ENCODE measurements at places on chromosomes 7 and 10. TPM values are rescaled to one million over a fixed set of nuclear protein-coding genes. Genes with fewer than 3 reads are reported as not detected.

DNA sequence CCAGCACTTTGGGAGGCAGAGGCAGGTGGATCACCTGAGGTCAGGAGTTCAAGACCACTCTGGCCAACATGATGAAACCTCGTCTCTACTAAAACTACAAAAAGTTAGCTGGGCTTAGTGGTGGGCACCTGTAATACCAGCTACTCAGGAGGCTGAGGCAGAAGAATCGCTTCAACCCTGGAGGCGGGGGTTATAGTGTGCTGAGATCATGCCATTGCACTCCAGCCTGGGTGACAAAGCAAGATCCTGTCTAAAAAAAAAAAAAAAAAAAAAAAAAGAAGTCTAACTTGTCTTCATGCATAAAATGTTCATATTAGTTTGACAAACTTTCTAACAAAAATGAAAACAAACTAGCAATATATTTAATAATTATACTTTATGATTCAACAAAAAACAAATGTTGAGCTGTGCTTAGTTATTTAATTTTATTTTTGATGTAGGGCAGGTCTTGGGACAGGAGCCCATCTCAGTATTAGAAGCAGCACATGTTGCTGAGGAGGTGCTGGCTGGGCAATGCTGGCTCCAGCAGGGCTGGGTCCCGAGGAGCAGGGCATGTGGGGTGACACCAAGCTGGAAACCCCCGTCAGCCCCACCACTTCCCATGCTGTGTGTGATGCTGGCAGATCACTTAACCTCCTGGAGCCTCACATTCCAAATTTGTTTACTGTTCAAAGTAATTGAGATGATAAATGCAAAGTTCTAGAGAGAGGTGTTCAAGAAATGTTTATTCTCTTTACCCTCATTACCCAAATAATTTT, 335.3 kb upstream of the KLF6 start:
- DNase-seq: no peak

DNA sequence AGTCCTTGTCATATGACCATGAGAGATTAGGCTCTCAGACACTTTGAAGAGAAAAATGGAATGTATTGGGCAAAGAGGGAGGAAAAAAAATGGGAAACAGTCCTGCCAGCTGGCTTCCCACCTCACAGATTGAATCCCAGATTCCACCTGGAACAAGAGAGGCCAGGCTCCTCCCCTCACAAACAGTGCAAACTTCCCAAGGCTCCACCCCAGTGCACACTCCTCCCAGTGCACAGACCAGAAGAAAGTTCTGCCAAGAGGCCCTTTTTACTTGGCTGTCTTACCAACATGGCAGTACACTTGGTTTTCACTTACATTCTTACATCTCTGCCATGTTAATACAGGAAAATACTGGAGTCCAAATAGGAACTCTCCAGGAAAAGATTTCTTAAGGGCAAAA, 202.3 kb downstream of the AHR start:
- DNase-seq: no peak

DNA sequence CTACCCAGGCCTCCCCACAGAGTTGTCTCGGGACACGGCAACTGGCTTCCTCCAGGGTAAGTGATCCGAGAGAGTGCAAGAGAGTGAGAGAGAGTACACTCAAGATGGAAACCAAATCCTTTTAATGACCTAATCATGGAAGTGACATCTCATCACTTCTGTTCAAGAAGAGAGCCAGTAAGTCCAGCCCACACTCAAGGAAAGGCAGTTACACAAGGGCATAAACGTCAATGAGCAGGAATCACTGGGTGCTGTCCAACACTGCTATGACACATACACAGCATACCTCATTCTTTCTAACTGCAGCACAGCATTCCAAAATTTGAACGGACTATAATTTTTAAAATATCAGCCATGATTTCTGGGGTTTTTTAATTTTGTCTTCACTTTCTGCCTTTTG, 29.3 kb upstream of the OSBPL3 start:
- DNase-seq: no peak

PCLO gene
- total RNA-seq: 8.8 TPM

DNA sequence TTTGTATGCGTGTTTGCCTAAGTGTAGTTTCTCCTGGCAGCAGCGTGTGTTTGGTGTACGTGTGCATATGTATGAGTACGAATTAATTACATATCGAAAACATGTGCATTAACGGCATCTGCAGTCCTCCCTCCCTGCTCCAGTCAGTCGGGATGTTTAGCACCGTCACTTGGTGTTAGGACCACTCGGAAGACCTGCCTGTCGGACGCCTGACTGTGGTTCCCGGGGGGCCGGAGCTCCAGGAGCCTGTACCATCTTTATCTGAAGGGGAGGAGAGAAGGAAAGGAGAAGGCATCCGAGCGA, 1.1 kb upstream of the CNTNAP2 start:
- no peak for DNase-seq

- no peak for DNase-seq
Observed at GRCh38 chr10:32577448-32577847, 131.5 kb downstream of the CCDC7 start.

GRCh38 chr10:76411729-76412435, 980.5 kb downstream of the LRMDA start:
- no peak for DNase-seq

DNA sequence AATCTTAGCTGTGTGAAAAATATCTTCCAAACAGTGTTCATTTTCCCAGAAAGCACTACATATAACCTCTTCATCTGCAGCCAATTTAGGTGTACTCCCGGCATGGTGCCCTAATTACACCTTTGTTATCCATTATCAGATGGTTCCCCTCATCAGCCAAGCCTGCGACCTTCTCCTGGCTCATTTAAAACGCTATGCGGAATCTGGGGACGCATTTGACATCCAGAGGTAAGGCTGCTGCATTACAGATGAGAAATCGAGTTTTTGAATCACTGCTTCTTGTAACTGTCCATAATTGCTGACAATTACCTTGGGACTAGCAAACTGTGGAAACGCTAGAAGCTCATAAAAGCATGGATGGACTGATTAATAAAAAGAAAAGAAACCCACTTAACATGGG, 109.5 kb downstream of the PARP12 start:
- DNase-seq: no peak

DNA sequence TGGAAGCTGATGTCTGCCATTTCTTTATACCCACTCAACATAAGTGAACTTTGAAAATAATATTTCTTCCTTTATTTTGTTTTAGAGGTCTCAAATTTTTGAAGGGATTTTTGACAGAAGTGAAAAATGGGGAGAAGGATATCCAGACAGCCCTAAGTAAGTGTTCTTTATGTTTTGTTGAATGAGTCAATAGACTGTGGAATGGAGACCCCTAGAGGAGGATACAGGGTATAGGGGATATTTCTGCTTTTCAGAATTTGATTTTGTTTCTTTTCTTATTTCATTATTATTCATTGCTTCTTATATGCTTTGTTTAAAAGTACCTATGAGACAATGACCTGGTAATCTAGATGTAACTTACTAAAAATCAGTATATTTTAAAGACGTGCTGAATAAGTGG, 34.4 kb downstream of the PLEKHA8 start:
- DNase-seq: no peak

ACTL6B gene
- total RNA-seq: 0.29 TPM

HTR5A gene
- total RNA-seq: not detected

- DNase-seq: no peak
Observed at GRCh38 chr7:11506417-11506816, 325.6 kb downstream of the THSD7A start.

DNA sequence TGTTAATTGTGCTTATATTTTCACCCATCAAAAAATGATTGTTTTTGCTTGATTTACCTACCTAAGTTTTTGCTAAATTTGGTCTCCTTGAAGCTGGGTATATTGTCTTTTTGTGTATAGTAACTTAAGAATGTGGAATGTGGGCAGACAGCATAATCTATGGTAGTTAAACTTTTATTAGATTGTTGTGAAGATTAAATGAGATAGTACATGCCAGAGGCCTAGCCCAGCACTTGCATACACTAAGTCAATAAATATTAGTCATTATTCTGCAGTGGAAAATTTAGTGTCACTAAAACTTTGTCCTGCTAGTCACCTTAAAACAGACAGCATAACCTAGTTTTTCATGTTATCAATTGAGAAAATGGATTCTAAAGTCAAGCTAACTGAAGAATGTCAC, 19.3 kb upstream of the RPA3 start:
- DNase-seq: no peak

DNA sequence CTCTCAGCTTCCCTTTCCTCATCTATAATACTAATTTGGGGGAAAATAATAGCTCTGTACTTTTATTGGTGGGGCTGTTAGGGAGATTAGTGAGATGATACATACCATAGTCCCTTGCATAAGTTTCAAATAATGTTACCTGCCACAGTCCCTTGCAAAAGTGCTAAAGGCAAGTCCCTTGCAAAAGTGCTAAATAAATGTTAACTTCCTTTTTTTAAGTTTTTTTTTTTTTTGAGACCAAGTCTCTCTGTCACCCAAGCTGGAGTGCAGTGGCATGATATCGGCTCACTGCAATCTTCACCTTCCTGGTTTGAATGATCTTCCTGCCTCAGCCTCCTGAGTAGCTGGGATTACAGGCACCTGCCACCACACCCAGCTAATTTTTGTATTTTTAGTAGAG, 43.4 kb upstream of the SRGN start:
- no peak for DNase-seq

DNA sequence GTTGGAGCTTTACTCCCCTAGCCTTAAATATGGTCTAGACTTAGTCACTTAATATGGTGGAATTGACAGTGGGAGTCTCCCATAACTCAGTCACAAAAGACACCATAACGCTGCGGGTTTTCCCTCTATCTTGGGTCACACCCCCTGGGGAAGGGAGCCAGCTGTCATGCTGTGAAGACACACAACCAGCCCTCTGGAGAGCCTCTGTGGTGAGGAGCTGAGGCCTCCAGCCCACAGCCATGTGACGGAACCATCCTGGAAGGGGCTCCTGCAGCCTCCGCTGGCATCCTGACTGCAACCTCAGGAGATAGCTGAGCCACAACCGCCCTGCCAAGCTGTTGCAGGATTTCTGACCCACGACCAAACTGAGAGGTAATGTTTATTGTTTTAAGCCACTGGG, 37.9 kb downstream of the PAXIP1 start:
- no peak for DNase-seq

GRCh38 chr7:98125759-98126158, 19.1 kb downstream of the LMTK2 start:
- no peak for DNase-seq

- no peak for DNase-seq
Observed at GRCh38 chr7:21603462-21603861, 60.6 kb downstream of the DNAH11 start.

GRCh38 chr7:47330561-47331178, 251.2 kb downstream of the TNS3 start:
- DNase-seq: no peak

PPP1R3C gene
- 6.5 TPM for total RNA-seq

GSTK1 gene
- total RNA-seq: 210 TPM

NEUROG3 gene
- total RNA-seq: 3.1 TPM

RTKN2 gene
- 3.2 TPM for total RNA-seq

GRCh38 chr10:90787393-90788198, 70.2 kb downstream of the HTR7 start:
- peak; percentile 34 for DNase-seq

All from colonic mucosa (tissue), 4 donors.